ENCODE measurements at places on chromosomes 1 and 21.

- DNase-seq: no peak
Observed at GRCh38 chr1:212045981-212046380, 10.4 kb downstream of the DTL start.

- peak; percentile 28 for DNase-seq
Observed at GRCh38 chr1:27522432-27523336, 32.7 kb upstream of the WASF2 start.

- peak; percentile 40 for DNase-seq
Observed at GRCh38 chr1:183416850-183417771, 1.1 kb downstream of the NMNAT2 start.

GRCh38 chr1:78765489-78765888, 115.9 kb downstream of the IFI44 start:
- no peak for DNase-seq

- DNase-seq: no peak
Observed at GRCh38 chr1:100076744-100077143, 56.0 kb downstream of the SASS6 start.

DNA sequence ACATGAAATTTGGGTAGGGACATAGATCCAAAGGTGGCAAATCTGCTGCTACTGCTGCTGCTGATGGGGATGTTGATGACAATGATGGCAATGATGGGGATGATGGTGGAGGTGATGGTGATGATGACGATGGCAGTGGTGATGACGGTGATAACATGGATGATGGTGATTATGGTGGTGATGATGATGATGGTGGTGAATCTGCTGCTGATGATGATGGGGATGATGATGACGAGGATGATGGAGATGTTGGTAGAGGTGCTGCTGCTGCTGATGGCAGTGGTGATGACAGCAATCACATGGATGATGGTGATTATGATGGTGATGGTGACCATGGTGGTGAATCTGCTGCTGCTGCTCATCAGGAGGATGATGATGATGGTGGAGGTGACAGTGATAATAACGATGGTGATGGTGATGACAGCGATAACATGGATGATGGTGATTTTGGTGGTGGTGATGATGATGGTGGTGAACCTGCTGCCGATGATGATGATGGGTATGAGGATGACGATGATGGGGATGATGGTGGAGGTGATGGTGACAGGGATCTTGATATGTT, 341.0 kb upstream of the VAMP3 start:
- DNase-seq: no peak

DNA sequence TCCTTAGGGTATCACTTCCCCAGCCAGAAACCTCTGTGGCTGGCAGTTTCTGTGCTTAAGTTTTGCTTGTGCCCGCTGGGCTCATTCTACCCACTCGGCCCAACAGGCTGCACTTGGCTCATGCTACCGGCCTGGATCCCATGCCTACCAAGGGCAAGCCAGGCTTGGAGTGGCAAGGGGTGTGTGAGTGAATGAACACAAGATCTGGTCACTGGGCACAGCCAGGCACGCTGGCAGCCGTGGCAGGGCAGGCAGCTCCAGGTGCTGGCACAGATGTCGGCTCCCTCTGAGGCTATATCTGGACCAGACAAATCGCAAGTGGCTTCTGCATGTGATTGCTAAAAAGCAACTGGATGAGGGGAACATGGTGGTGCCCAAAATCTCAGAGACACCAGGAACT, 740.5 kb upstream of the B3GALT2 start:
- DNase-seq: no peak

DNA sequence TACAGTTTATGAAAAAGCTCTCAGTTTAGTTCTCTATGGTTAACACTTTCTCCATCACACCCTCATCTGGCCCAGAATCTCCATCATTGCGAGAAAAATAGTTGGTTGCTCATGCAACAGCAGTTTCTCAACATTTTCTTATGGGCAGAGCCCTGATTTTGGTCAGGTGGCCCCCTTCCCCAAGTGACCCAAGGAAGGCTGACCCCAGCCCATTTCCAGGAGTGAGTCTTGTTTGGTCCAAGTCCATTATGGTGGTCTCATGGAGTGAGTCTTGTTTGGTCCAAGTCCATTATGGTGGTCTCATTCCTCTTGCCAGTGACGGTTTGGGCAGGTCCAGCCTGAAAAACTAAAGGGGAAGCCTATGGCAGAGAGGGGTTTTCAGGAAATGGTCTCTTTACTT, 1.5 kb upstream of the TRIM62 start:
- no peak for DNase-seq

DNA sequence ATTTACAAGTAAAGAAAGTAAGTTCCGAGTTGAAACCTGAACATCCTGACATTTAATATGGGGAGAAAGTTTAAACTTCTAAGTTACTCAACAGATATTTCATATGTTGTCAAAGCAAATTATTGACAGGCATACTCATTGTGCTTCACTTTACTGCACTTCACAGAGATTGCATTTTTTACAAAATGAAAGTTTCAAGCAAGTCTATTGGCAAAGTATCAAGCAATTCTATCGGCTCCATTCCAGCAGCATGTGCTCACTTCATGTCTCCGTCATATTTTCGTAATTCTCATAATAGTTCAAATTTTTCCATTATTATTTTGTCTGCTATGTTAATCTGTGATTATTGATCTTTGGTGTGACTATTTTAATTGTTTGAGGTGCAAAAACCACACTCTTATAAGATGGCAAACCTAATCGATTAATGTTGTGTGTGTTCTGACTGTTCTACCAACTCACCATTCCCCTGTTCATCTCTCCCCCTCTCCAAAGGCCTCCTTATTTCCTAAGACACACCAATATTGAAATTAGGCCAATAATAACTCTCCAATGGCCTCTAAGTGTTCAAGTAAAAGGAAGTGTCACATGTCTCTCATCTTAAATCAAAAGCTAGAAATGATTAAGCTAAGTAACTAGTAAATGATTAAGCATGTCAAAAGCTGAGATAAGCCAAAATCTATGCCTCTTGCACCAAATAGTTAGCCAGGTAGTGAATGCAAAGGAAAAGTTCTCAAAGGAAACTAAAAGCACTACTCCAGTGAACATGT, 68.2 kb upstream of the BCL9 start:
- DNase-seq: no peak

- no peak for DNase-seq
Observed at GRCh38 chr1:217494767-217495166, 136.1 kb downstream of the GPATCH2 start.

DNA sequence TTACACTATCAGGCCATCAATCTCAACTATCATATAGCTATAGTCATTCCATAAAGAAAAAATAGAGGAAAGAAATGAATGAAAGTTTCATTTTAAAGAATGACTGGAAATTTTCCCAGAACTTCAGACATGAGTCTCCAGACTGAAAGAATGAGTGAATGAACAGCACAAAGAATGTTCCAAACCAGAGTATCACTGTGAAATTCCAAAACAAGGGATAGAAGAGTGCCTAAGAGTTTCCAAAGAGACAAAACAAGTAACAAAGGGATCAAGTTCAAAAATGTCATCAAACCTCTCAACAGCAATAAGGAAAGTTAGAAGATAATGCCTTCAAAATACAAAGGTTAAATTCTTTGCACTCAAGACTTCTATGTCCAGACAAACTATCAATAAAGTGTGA, 114.9 kb downstream of the DENND1B start:
- DNase-seq: no peak

- no peak for DNase-seq
Observed at GRCh38 chr1:185063719-185064118, 18.4 kb downstream of the RNF2 start.

GRCh38 chr1:197145446-197146024, 934 bp downstream of the ASPM start:
- peak; percentile 40 for DNase-seq

DNA sequence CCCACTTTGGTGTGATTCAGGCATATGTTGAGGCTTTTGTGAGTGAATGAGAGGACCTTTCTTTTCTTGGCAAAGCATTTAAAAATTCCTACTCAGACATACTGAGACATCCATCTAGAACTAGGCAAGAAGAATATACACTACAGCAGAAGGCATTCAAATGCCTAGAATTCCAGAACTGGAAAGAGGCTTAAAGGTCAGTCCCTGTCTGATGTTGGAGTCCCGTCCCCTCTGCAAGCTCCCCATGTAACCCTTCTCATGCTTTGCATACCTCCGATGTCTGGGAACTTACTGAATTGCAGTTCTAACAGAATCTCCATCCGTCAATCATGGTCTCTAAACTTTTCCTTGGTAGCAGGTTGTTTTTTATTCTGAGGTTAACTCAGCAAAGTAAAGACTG, 152.9 kb downstream of the ATP6V1G3 start:
- no peak for DNase-seq

DNA sequence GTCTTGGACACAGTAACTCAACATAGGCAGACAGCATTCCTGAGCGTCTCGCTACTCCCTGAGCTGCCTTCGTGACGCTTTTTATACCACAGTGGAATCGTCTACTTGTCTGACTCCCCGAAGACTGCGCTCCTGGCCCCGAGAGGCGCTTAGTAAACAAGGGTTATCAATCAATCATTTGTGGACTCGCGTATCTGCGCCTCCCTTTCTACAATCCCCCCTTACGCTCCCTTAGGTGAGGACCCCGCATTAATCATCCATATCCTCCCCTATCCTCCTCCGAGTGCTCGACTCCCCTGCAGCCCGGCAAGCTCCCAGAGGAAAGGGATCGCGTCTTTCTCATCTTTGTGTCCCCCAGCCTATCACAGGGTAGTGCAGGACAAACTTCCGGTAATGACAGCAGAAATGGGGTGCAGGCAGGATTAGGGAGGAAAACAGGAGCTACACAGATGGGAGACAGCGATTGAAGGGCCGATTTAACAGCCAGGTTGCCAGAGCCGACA, 522 bp downstream of the TMEM59 start:
- peak; percentile 71 for DNase-seq

GRCh38 chr1:240682166-240682858, 70.4 kb upstream of the GREM2 start:
- DNase-seq: no peak

DNA sequence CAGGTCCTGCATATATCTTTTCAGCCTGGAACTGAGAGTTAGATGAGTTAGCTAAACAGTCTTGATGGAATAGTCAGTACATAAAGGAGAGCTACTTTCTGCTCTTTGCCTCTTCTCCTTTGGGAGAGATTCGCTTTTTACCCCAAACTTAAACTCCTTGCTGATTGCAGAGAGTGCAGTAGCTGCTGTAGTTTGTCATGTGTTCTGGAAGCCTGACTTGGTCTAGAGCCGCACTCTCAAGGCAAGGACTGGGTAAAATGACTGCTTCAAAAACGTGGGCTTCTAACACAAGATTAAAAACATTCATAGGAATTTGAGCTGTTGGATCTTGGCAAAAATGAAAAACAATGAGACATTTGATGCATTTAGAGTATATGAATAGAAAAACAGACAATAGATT, 351.6 kb downstream of the RYR2 start:
- no peak for DNase-seq

DNA sequence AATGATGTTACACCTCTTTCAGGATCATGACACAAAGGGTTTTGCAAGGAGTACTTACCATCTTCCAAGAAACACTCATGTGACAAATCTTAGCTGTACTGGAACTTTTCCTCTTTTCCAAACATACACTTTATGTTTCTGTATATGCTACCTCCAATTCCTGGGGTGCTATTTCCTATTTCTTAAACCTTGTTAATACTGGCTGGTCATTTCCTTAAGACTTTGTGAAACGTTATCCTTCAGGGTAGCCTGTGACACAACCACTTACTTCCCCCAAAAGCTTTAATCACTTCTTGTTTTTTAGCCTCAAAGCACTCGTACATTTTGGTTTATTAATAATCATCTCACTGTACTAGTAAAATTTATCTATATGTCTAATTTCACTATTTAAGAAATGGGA, 39.4 kb downstream of the OR10Z1 start:
- no peak for DNase-seq

GRCh38 chr1:43979528-43980254, 681 bp downstream of the B4GALT2 start:
- peak; percentile 79 for DNase-seq

DNA sequence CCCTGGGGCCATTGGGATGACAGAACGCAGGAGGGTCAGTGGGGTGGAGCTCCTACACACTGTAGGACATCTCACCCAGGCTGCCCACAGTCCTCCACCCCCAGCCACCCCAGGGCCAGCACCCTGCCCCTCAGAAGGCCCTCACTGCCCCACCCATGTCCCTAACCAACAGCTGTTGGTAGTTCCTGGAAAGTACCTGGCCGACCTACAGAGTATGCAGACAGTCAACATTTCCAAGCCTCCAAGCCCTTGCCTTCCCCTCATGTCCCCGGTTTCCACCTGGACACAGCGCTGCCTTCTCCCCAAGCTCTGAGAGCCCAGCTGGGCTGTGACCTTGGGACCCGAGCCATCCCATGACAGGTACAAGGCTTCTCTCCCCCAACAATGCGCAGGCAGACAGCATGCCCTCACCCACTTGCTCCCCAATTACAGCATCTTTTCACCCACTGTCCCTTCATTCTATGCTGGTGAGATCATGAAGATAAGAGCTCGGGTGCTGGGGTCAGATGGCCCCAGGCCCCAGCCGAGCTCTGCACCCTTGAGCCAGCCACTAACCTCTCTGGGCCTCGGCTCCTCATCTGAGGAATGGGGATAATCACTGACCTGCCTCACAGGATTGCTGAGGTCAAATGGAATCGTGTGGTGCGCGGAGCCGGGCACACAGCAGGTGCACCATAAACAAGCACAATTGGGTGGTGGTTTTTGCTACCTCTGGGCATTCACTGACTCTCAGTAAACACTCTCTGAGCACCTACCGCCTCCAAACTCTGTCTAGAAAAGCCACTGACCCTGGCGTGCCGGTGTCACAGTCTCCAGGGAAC, 11.2 kb downstream of the LAPTM5 start:
- no peak for DNase-seq

GRCh38 chr1:228837817-228838716, 102.8 kb downstream of the RHOU start:
- peak; percentile 87 for DNase-seq

- peak; percentile 67 for DNase-seq
Observed at GRCh38 chr1:109620401-109620791, 759 bp downstream of the AMPD2 start.

GRCh38 chr1:116038679-116039078, 62.4 kb downstream of the SLC22A15 start:
- no peak for DNase-seq

DNA sequence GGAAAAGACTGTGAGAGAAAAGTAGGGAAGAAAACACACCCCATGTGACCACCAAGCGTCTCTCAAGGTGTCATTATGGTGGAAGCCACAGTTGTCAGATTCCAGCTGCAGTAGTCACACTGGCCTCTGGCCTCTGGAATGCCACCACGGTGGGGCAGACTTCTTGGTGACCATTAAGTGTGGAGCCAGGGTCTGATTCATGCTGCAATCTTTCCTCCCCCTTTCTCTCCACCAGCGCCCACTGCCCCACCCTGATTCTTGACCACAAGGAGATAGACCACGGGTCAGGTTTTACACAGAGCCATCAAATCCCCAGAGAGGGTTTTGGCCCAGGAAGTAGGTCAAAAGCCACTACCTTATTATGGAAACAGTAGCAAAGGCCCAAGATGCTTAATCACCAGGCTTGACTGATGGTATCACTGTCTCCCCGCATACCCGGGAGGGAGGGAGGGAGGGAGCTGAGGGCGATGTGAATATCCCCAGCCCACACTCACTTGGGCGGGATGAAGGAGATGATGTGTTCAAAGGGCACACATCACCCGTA, 52.7 kb upstream of the GRHL3 start:
- peak; percentile 97 for DNase-seq
